ENCODE measurements at places on chromosomes 2 and 18.
A peak's percentile ranks its signal among the peaks of the same experiment; 100 is the strongest.

DNA sequence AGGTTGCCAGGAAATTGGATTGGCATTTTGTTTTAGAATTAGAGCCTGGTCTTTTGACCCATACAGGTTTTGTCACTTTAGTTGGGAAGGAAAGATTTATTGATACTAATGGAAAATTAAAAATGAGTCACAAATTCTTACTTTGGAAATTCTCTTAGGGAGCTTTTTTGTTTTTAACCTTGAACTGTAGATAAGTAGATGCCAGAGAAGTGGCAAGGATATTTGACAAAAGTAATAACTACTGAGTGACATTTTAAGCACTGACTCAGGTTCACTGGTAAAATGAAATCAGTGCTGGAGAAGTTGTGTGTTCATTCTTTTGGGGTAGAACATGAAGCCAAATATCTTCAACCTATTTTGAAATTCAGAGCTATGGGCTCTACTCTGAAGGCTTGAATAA, 56.5 kb downstream of the LDLRAD4 start:
- DNase-seq: no peak

DNA sequence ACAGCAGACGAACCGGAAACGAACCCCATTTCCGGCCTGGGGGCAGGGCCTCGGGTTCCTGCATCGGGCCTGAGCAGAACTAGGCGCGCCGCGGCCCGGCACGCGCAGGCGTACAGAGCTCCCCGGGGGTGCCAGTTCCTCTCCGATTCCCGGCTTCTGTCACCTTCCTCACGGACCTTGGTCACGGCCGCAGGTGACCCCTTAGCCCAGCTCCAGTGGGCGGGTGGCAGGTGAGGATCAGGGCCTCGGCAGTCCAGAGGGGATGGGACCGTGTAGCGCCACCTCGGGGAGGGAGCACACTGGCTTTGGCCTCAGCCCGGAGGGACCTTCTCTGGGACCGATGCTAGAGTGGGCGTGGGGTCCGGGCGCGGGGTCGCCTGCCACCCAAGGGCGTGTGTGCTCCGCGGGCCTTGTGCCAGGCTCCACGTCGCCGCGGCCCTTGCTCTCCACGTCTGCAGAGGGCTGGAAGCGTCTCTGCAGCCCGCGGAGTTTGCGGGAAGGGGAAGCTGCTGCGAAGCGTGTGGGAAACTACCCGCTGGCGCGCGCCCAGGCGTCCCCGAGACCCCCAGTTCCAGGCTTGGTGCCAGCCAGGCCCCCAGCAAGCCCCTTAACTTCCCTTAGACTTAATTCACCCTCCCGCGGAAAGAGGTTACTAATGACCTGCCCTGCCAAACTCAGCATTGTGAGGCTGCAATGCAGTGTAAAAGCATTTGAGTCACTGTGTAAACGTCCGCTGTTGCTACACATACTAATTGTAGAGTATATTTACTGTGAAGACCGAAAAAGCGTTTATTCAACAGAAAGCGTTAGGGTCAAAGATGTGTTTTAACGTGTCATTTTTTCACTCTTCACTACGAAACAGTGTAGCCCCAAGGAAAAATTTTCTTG, at the start of gene TRAPPC12:
TRAPPC12 (plus strand) TSS at position 48 of the 888 bp plus-strand sequence. CDS start 7,930 bp downstream, outside the sequence.
- peak; percentile 94 for DNase-seq

GRCh38 chr2:158197940-158198339, 96.3 kb downstream of the UPP2 start:
- DNase-seq: no peak

- DNase-seq: no peak
These were observed 97.0 kb downstream of the LYPD6 start for GRCh38 chr2:149427387-149427786.

DNA sequence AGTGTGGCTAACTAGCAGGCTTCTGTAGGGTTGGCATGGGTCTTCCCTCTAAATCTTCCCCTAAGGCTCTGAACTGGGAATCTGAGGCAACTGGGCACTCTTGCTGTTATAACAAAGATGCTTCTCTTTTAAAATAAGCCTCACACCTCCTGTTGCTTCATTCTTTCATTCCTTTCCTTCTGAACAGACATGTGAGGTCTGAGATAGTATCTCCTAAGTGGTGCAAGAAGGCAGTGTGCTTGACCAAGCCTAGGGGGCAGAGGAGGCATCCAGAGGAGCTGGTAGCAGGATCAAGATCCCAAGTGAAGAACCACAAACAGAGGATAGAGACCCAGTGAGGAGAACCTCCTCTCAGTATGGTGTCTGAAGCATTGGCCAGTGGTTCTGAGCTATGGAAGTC, 90.9 kb downstream of the TTC27 start:
- DNase-seq: no peak

GRCh38 chr2:132904142-132904842, 234.3 kb upstream of the LYPD1 start:
- no peak for DNase-seq

GRCh38 chr2:5539282-5540165, 152.7 kb upstream of the SOX11 start:
- DNase-seq: no peak

GRCh38 chr2:169159686-169160085, 90.3 kb downstream of the DHRS9 start:
- DNase-seq: no peak

- no peak for DNase-seq
These were observed 419.3 kb upstream of the ACVR2A start for GRCh38 chr2:147425437-147426029.

GRCh38 chr2:8657423-8658062, 24.3 kb upstream of the ID2 start:
- DNase-seq: peak; percentile 19

- no peak for DNase-seq
These were observed 401.6 kb downstream of the EPHA4 start for GRCh38 chr2:221170548-221170947.

- DNase-seq: no peak
These were observed 132.1 kb upstream of the DNMT3A start for GRCh38 chr2:25473758-25474340.

- DNase-seq: peak; percentile 47
These were observed 691 bp downstream of the BIRC6 start for GRCh38 chr2:32357318-32358110.

GRCh38 chr2:71547616-71548285, 94.4 kb downstream of the DYSF start:
- no peak for DNase-seq

DNA sequence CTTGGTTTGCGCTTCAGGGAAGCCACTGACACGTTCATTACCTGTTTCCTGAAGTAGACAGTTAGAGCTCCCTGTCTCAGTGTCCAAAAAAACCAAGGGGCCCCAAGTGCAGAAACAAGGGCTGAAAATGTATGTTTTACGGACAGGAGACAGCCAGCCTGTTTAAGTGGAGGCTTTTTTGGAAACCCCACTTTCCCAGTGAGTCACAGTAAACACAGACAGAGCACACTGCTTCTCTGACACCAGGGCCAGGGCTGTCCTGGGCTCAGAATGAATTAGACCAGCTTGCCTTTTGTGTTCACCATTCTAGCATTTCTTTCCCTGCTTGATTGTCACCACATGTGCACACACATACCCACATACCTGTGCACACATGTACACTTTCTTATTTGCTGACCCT, 128.6 kb downstream of the SH3RF3 start:
- no peak for DNase-seq

Measured in activated naive CD8-positive, alpha-beta T cell treated with anti-CD3 and anti-CD28 coated beads for 36 hours (primary cell).